ENCODE measurements at places on chromosomes 5 and 9.

DNA sequence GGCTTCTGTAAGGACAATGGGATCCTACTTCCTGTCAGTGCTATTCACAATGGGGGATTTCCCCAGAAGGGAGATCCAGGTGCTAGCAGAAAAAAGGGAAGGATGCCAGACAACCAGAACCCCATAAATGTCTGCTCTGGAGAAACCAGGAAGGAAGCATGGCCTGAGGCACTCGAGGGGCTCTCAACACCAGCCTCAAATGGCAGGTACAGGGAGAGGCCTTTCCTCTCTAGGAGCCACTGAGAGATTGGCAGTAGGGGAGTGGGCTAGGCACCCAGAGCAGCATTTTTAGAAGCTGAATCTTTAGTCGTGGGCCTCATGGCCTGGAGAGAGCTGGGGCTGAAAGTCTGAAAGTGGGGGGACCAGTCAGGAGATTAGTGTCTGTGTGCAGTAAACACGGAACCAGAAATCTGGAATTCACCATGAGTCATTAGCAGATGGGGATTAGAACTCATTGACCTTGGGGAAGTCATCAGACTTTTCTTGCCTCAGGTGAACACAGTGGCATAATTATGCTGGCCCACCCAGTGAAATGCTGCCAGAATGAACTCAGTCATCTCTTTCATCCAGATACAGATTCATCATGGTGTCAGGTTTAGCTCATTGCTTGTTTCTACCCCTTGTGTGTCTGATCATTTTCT lies 28.3 kb downstream of the ARHGEF28 start:
- peak; percentile 33 for ATAC-seq

DNA sequence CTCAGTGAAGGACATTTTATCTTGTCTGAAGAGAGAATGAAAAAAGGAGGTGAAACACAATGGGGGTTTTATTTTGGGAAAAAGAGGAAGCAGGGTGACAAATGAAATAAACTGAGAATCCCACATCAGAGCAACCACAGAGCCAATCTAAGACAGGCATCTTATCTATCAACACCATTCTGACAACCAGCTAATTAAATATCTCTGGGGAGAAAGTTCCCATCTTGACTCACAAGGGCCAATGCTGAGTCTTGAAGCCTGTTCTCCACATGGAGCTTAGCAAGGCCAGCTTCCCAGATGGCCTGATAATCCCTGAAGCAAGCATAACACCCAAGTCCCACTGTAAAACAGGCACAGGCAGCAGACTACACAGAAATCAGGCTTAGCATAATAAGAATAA lies 30.4 kb downstream of the DPYSL3 start:
- no peak for ATAC-seq

- no peak for ATAC-seq
Observed at GRCh38 chr5:171577042-171577758, 157.8 kb downstream of the FGF18 start.

DNA sequence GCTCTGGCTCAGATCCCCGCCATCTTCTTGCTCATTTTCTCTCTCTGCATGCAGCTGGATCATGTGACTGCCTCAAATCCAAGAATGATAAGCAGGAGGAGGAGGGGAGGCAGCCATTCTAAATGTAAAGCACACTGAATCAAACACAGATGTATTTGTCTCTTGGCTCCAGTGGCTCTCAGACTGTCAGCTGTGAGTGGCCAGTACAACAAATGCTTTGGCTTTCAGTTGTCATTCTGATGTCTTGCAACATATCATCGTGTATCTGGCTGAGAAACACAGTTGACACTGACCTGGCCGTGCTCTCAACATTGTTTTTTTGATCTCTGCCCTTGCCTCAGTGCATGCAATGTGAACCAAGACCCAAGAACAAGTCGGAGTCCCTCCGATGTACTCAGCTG lies 233.1 kb downstream of the ADAMTSL1 start:
- no peak for ATAC-seq

DNA sequence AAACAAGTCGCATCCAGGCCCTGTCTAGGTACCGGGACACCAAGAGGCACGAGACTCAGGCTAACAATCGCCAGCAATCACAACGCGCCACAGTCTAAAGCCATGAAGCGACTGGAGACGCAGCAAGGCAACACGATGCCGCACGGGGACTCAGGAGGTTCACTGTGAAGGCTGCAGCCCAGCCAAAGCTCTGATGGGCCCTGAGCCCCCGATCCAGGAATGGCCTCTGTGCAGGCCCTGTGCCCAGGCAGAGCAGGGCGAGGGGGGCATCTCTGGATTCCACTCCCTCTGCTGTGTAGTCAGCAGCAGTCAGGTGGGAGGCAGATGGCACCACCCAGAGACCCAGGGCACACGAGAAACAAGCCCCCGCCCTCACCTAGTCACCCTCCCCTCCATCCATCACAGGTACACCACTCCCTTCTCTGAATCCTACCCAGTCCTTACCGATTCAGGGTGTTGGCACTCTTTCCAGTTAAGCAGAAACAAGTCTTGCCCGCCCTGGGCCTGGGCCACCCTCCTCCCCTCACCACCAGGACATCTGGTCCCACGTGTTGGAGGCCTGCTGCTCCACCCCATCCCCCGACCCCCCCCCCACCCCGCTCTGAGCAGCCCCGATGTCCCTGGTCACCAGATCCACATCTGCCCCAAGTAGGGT lies 1.1 kb downstream of the RALGDS start:
- no peak for ATAC-seq

GRCh38 chr9:1434052-1434767 lies 384.1 kb downstream of the DMRT2 start:
- ATAC-seq, result no peak

DNA sequence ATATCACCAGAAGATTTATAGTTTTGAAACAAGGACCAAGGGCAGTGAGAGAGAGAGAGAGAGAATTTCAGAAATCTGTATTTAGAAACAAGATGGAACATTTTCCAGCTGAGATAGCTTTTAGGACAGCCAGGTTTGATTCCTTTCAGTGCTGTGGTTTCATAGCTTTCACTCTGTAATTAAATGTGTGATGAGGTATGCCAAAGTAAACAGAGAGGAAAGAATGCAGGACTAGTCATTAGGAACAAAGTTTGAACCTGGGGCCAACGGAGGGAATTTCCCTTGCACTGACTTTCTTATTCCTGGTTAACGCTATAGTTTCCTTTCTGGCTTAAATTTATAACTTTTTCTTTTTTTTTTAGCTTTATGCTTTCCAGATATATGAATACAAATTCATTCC lies 10.0 kb upstream of the CCL28 start:
- no peak for ATAC-seq

- no peak for ATAC-seq
Observed at GRCh38 chr9:97852001-97852398, 1.0 kb upstream of the FOXE1 start.

DNA sequence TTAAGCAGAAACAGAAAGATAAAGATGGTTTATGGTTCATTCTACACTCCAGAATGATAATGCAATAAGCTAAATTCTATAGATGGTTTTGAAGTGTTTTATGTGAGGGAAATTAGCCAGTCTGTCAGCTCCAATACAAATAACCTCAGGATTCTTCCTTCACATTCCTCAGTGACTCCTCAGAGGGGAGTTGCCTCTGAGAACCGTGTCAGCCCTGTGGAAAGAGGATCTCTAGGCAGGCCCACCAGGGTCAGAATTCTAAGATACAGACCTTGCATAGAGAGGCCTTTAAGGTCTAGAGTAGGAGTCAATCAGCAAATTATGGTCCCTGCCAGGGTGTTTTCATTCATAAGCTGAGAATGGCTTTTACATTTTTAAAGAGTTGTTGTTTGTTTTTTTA lies 26.6 kb downstream of the RUSC2 start:
- no peak for ATAC-seq

DNA sequence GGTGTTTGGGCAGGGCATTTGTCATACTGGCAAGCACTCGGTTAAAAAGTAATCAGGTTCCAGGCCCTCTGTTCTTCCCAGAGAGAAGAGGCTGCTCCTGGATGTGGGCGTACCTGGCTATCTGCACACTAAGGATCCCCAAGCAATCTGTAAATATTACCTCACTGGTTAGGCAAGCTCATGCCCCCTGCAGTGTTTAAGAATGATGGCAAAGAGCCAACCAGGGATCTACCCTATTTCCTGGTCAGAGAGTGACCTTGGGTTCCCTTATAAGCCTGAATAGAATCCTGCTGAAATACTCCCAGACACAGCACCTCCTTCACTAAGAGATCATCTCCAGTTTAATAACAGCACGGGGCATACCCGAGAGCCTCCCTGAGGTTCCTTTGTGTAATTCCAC lies 181.2 kb downstream of the PIK3R1 start:
- ATAC-seq, result no peak

DNA sequence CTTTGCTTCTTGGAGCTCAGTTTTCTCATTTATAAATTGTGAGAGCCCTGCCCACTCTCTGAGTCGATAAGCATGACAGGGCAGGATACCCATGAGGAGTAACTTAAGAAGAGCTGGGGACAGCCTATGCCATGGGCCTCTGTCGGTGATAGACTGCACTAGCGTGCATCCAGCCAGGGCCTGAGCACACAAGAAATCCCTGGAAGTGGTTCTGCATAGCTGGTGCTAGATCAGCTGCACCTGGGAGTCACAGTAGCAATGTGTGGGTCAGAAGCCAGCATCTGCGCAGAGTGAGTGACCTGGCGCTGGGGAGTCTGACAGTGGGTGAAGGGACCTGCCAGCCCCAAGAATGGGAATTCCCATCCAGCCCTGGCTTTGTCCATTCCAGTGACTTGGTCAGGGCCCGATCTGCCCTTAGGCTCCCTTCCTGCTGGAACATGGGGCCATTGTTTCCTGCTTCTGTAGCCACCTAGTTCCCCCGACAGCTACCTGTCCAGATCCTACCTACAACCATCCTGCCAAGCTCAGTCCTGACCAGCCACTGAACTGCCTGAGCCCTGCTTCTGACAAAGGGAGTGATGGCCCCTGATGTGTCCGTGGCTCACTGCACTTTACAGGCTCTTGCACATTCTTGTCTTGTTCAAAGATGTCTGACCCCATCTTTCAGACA lies 35.9 kb upstream of the NANS start:
- ATAC-seq, result no peak

GRCh38 chr5:54455413-54456157 lies at the start of gene HSPB3:
TSS of gene HSPB3 (plus strand) at chr5:54455699. CDS start at chr5:54455790, 91 bp downstream.
- ATAC-seq, result no peak

GRCh38 chr5:13941468-13941867 lies 3.0 kb downstream of the DNAH5 start:
- no peak for ATAC-seq

- no peak for ATAC-seq
Observed at GRCh38 chr5:173354645-173355044, 26.4 kb upstream of the STC2 start.

DNA sequence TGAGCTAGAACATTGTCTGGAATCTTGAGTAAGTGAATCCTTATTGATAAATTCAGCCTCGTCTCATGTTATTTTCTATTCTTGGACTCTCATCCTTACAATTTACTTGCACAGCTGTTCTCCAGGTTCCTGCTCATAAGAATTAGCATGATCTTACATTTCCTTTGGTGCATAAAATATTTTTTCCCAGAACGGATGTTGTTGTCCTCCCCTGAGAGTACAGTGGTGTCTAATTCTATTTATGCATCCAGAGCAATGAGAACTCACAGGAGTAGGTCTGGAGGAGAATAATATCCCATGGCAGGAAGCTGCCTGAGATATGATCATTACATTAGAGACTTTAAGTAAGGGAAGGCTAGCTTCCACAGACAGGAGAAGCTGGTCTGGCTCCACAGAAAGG lies 178.4 kb upstream of the MAST4 start:
- no peak for ATAC-seq

DNA sequence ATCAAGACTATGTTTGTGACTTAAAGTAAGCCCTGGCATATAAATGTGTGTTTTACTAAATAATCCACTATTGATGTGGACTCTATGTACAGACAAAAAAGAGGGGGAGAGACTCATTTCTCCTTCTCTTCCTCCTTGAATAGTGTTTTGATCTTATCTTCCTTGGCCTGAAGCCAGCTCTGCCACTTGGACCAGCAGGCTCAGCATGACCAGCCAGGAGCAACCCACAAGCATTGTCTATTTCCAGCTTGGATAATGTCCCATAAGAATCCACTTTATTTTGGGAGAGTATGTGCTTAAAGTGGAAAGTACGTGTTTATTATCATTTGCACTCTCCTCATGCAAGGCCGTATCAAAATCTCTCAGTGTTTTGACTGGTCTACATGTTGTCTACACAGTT lies 23.8 kb upstream of the SLC46A2 start:
- no peak for ATAC-seq

- no peak for ATAC-seq
Observed at GRCh38 chr9:95084254-95084934, 233.1 kb downstream of the FANCC start.

GRCh38 chr9:132983491-132984201 lies 5.2 kb downstream of the GFI1B start:
- ATAC-seq, result no peak

DNA sequence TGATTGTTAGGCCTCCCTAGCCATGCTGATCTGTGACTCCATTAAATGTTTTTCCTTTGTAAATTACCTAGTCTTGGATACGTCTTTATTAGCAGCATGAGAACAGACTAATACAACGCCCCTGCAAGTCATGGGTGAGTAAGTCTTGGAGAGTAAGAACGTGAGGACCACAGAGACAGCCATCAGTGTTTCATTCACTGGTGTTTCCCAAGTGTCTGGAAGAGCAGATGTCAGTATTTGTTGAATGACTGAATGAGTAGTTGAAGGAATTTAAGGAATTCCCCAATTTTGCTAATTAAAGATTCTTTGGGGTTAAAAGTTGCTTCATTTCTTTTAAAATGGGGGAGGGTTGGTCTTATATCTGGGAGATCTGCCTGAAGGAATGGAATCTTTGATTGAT lies 178.8 kb downstream of the TRIO start:
- no peak for ATAC-seq

DNA sequence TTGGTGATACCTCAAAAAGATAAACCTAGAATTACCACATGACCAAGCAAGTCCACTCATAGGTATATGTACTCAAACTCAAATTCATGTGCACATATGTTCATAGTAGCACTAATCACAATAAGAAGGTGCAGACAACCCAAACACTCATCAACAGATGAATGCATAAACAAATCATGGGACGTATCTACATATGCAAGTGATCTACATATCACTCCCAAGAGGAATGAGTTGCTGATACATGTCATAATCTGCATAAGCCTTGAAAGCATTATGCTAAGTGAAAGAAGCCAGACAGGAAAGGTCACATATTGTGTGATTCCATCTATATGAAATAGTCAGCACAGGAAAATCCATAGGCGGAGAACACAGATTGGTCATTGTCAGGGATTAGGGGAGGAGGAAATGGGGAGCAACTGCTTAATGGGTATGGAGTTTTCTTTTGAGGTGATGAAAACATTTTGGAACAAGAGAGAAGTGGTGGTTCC lies 10.6 kb upstream of the GPX8 start:
- no peak for ATAC-seq

GRCh38 chr9:8863069-8863468 lies 1063.5 kb upstream of the DMAC1 start:
- ATAC-seq, result no peak

DNA sequence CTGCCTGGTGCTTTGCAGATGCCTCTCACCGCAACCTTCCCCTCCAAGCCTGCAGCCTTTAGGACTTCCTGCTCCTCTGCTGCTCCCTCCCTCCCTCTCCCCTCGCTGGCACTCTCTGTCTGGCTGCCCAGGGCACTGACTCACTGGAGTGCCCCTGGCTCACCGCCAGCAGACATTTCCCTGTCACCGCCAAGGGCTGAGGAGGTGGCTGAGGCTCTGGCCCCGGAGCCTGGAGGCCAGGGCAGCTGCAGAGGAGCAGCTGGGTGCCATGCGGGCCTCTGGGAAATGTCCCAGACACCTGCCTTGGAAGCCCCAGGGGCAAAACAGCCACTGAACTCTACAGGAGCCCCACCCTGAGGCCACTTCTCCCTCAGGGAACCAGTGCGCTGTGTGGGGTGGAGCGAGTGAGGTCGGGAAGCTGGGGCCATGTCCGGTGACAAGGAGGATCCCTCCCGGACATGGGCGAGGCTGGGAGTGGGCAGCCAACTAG lies 53.4 kb downstream of the TENT4A start:
- ATAC-seq, result peak; percentile 73
